ENCODE measurements at places on chromosomes 4 and X.

- no peak for DNase-seq
These were observed 204.4 kb downstream of the ZNF330 start for GRCh38 chr4:141425124-141425523.

DNA sequence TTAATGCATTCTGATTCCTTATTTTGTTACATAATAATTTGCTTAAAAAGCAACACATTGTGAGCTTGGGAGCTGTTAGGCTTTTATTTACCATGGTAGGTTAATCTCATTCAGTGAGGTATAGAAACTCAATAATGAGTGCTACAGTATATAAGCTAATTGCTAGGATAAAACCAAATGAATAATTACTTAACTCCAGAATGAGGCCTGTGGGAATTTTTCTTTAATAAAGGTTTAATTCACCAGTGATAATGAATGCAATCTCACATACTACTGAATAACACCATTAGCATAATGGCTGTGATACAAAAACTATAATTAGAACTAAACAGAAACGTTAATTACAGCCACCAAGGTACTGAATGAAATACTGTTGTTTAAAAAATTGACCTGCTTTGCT, 326.3 kb downstream of the IQCM start:
- DNase-seq: no peak

DNA sequence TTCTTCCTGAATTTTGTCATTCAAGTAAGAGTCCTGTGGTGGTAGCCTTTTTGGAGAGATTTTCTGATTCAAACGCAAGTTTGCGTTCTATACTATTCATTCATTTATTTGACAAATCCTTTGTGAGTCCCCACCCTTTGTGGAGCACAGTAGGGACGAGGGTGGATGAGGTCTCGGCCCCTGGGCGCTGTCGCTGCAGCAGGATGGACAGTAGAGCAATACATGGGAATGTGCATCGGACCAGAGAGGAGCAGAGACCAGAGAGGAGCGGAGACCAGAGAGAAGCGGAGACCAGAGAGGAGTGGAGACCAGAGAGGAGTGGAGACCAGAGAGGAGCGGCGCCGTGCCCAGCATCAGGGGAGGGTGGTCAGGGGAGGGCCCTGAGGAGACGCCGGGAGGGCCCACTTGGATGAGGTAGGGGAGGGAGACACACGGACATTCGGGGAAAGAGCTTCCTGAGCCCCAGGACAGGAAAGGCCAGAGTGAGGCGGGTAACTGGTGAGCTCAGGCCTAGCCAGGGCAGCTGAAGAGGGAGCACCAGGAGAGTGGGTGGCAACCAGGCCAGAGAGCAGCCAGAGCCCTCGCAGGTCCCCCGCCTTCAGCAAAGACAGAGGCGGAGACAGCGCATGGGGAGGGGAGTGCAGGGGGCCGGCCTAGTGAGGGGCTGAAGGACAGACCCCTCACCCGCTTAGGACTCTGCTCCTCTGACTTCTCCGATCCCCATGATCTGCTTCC, 67.3 kb downstream of the NAT8L start:
- DNase-seq: no peak

GRCh38 chrX:138691186-138691585, 20.3 kb downstream of the FGF13 start:
- DNase-seq: no peak

- no peak for DNase-seq
These were observed 389 bp upstream of the CCSER1 start for GRCh38 chr4:90126805-90127204.

DNA sequence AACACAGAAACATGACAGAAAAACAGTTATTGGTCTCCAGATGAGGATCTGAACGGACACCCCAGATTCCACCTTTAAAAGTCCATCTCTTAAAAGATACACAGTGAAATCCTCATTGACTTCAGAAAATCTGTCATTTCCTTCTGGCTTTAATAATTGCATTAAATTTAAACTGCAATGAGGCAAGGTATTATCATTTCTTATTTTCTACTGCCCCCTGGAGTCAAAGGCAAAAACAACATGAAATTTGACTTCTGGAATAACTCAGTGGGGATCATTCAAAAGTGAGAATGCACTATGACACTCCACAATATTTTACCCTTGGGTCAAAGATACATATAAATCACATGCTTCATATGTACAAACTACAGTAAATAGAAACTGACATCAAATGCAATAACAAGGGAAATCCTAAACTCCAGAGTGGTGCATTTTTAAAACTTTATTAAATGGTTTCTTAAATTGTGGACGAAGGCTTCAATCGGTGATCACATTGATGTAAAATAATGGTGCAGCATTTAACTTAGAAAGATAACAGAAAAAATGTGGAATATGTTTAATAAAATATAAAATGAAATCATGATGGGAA, 56.4 kb upstream of the SPANXN1 start:
- DNase-seq: no peak

- no peak for DNase-seq
These were observed 239.2 kb downstream of the DKK2 start for GRCh38 chr4:106796876-106797275.

DNA sequence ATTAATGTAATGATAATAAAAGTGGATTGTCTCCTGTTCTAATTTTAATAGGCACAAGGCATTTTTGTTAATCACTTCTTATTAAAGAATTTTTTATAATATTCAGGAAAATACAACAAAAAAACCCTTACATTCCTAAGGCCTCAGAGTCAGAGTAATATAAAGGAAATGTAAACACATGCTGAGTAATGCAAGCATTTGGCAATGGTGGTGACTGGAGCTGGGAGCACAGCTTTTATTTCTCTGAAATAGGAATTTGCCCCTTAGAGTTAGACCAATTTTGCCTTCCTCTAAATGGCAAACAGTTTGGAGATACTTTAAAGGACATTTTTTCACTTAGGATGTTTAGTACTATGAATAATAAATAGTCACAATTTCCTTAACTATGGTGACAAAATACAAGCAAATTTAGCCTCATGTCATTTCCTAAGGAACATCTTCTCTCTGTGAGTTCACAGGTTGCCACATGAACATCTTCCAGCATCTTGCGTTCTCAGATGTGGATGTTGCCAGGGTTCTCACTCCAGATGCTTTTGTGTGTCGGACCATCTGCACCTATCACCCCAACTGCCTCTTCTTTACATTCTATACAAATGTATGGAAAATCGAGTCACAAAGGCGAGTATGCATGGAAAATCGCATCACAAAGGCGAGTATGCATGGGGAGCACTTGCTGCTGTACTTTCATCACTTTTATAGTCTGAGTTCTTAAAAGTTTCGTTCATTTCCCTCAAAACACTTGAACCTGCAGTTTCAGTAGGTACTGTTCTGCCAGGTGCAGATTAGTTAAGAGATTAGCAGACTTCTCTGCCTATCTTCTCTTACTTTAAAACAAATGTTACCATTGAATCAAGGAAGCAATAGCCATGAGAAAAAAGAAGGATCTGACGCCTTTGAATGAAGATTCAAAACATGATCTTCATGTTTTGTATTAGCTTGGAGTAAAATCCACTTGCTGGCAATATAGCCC, 15.9 kb upstream of the F11 start:
- no peak for DNase-seq

GRCh38 chr4:185552254-185552653, 16.9 kb upstream of the PDLIM3 start:
- no peak for DNase-seq

- no peak for DNase-seq
These were observed 48.2 kb downstream of the THAP9 start for GRCh38 chr4:82948647-82949204.

- no peak for DNase-seq
These were observed 279.0 kb upstream of the GK2 start for GRCh38 chr4:79687006-79687405.

DNA sequence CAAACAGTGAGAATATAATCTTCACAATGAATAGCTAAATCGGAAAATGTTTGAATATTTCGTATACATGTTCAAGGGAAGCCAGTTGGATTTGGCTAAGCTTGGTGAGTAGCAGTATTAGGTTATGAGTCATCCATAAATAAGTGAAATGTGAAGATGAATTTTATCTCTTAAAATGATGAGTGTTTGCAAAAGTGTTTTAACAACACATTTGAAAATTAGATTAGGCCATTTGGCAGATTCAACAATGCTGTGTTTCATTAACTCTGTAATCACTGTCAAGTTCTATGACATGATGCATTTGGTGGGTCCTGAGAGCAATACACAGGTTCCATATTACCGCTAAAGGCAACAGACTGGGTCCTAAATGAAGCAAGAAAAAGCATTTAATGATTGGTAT, 301.9 kb upstream of the PRPS2 start:
- DNase-seq: no peak

DNA sequence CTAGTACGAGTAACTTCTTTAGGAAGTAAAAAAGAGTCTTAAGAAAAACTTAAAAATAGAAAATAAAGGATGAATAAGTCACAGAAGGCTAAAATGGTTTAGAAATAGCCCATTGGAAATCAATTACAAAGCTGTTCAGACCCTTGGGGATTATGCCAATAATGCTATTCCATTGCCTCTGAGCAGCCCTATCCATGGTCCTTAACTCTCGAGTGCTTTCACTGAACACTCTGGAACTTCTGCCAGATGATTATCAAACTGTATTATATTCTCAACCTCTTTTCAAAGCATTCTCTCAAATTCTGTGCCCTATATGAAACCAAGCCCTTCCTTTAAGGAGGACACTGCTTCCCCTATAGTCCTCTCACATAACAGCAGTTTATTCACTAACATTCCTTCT, 17.0 kb downstream of the SLC9B1 start:
- no peak for DNase-seq

DNA sequence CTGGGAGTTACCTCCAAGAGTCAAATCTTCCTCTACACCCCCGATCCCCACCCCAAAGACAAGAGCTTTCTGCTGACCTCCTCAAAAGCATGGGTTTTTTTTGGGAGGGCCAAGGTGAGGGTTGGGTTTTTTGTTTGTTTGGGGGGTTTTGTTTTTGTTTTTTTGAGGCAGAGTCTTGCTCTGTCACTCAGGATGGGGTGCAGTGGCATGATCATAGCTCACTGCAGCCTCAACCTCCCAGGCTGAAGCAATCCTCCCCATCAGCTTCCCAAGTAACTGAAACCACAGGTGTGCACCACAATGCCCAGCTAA, 18.7 kb upstream of the WFS1 start:
- DNase-seq: no peak

- DNase-seq: no peak
These were observed 88.6 kb upstream of the MAML3 start for GRCh38 chr4:140242357-140243277.

DNA sequence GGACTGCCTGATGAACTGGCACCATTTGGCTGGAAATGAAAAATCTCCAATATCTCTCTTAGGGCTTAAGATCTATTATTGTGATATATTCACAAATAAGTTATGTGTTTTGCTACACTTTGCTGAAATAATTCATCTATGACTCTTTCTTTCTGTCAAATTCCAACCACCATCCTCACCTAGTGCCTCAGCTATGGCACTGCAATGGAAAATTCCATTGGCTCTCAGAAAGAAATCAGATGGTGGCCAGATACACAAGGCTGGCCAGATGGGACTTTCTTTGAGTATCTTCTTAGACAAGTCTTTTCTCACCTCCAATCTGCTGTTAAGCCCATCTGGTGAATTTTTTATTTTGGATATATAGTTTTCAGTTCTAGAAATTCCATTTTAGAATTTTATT, 28.0 kb downstream of the NAT8L start:
- DNase-seq: no peak

DNA sequence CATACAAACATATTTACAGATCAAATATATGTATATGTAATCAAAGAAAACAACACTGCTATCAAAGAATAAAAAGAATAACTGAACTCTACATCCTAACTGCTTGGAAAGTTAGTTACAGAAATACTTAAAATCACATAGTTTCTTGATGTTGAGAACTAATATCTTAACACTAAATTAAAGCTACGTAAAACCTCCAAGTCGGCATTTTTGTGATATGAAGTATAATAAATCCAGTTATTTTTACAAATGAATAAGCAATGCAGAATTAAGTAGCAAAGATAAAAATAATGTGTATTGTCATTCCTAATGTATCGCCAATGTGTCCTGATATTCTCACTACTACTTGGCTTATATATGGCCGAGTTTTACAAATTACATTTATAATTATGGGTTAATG, 68.4 kb downstream of the JADE1 start:
- DNase-seq: no peak
